ENCODE measurements at places on chromosomes 11 and 22.
A peak's percentile ranks its signal among the peaks of the same experiment; 100 is the strongest.

- no peak for DNase-seq
Measured at GRCh38 chr11:134339756-134340155, 8.0 kb downstream of the GLB1L2 start.

DNA sequence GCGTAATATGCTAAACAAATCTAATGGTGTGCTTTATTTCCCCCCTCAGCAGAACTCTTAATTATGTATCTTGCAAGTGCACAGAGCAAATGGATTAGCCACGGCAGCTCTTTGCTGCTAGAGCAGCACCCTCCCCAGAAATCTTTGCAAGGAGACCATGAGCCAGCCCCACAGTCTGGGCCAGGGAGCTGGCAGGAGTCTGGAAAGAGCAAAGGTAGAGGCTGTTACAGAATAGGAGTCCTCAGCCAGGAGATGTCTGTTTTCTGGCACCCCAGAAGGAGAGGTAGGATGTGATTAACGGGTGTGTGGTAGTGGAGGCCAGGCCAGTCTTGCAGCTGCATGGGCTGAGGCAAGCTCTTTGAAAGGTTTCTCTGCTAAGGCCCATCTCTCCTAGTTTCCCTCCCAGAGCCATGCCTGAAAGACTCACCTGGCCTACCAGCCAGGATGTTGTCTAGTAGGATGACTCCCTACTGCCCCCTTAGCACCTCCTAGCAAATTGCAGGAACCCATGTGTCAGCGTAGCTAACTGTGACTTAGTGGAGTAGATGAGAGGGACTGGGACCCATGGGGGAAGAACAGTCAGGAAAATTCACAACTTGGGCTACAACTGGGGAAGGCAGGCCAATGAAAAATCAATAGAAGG, 557.2 kb downstream of the BUD13 start:
- DNase-seq = no peak

DNA sequence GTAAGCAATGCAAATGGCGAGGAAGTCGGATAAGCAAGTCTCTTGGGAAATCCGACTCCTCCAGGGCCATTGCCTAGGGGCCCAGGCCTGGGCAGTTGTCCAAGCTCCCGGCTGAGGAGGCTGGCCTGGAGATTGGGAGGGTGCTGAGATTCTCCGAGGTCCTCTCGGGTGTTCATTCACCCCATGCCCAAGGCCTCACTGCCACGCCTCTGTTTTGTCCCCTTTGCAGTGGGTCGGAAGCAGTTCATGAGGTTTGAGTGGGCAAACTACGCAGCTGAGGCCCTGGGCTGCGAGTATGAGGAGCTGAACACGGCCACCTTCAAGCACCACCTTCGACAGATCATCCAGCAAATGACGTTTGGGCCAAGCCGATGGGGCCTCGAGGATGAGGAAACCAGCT, 81.3 kb downstream of the MYO18B start:
- DNase-seq = no peak

DNA sequence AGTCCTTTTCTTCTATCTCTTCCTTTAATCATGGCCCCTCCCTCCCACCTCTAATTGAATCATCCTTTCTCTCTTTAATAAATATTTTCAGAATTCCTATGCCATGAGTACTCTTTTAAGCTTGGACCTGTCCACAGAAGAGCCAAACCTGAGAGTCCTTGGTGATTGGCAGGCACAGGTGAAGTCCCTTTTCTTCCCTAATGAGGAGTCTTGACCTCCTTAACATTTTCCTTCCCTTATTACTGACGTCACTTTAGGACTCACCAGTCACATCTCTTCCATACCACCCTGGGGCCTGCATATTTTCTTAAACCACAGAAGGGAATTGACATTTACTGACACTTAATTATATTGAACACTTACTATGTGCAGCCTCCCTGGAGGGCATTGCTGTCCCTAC, 41.0 kb upstream of the RASSF10 start:
- no peak for DNase-seq

DNA sequence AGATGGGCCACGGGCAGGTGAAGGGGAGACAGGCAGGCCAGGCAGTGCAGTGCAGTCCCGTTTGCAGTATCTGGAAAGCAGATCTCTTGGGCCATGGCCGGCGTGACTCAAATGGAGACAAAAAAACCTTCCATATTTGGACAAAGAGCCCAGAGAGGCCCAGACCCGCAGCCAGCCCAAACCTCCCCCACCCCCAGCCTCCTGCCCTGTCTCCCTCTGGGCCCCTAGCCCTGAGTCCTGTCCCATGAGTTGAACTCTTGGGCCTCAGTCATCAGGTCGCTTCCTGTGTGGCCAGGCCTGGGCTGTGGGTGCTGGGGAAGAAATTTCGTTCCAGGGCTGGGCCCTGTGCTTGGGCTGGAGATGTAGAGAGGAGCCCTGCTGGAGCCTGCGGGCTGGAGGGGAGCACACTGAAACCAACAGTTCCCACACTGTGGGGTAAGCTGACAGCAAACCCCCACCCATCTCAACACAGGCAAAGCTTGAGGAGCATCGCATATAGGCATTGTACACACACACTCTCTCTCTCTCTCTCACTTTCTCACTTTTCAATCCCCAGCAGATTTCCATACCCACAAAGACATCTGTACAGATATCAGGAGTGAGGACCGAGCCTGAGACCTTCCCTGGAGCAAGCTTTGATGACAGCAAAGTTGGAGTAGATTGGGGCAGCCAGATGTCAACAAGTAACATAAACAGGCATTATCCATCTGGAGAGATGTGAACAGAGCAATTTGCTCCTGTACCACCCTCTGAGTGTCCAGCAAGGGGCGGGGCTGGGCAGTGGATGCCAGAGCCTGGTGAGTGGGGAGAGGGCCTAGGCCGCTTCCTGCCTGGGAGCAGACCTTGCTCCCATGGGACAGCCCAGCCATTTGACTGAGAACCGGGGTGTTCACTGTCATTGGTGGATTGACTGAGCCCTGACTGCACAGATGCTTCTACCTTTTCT, 17.2 kb downstream of the ARHGEF17 start:
- DNase-seq = peak; percentile 88

Measured in GM10248 (cell line).